ENCODE measurements at places on chromosomes 16 and 17.
A peak's percentile ranks its signal among the peaks of the same experiment; 100 is the strongest.

DNA sequence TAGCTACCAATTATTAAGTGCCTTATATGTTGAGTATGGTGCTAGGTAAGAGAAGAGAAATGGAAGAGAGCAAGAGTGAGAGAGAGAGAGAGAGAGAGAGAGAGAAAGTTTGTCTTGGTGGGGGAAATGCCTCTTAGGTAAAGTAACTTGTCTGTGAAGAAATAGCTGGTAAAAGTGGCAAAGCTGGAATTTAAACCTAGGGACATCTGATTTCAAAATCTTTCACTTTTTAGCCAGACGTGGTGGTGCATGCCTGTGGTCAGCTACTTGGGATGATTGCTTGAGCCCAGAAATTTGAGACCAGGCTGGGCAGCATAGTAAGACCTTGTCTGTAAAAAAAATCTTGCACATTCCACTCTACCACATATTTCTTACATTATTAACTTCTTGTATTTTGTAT is 23.0 kb upstream of the CDR2 start:
- H3K36me3 ChIP-seq, result no peaks in the 10 kb centered on the region
- no peak for DNase-seq
- H3K4me3 ChIP-seq, result no peak overlapping the region
- no peaks in the 10 kb centered on the region for H3K4me1 ChIP-seq
- H3K27ac ChIP-seq, result no peak overlapping the region

DNA sequence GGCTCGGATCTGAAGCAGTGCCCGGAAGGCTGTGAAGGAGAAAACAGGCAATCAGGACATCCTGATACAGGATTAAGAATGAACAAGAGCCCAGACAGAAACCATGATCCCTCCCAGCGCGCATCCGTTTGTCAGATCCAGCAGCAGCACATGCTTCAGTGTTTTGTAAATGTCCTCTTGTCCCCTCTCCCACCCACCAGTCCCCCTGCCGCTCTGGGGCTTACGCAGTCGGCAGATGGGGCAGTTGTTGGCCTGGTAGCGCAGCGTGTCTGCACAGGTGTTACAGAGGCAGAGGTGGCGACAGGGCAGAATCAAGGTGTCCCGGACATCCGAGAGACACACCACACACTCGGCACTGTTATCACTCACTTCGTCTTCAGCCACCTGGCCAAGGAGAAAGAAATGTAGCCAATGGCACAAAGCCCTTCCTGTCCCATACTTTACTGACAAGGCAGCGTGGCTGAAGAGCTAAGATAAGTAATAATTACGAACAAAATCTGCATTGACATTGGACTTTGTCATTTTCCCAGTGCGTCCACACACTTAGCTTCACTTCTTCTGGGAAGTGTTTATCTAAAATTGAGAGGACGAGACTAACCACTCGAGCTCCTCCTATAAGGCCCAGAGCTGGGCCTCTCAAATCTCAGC is 20.7 kb upstream of the FOXJ1 start:
- peaks cover 47% of the 10 kb centered on the region for H3K36me3 ChIP-seq
- no peaks in the 10 kb centered on the region for H3K27me3 ChIP-seq
- no peak overlapping the region for H3K27ac ChIP-seq
- DNase-seq, result no peak
- no peak overlapping the region for H3K4me3 ChIP-seq
- no peaks in the 10 kb centered on the region for H3K4me1 ChIP-seq

DNA sequence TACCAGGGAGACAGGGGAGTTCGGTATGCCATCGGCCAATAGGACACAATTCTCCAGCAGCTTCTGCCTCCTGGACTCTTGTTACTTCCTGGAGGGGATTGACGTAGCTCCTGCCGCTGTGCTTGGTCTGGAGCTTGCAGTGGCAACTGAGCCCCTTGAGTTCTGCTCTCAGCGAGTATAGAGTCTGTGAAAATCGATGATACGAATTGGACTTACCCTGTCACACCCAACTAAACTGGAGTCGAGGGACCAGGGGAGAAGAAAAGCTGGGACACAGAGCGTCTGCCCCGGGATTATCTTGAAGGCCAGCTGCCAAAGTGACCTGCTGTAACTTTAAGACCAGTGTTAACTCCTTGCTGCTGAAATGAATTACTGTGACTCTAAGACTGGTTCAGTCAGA is 22.2 kb downstream of the SEC14L1 start:
- no peaks in the 10 kb centered on the region for H3K27me3 ChIP-seq
- no peaks in the 10 kb centered on the region for H3K4me1 ChIP-seq
- no peak for DNase-seq
- H3K36me3 ChIP-seq, result no peaks in the 10 kb centered on the region
- H3K27ac ChIP-seq, result no peak overlapping the region
- H3K4me3 ChIP-seq, result no peak overlapping the region

- peaks cover 38% of the 10 kb centered on the region for H3K27me3 ChIP-seq
- H3K36me3 ChIP-seq, result no peaks in the 10 kb centered on the region
- peaks cover 26% of the 10 kb centered on the region for H3K4me1 ChIP-seq
- no peak for DNase-seq
These were observed 1.5 kb downstream of the NTN1 start for GRCh38 chr17:9022573-9023391.

DNA sequence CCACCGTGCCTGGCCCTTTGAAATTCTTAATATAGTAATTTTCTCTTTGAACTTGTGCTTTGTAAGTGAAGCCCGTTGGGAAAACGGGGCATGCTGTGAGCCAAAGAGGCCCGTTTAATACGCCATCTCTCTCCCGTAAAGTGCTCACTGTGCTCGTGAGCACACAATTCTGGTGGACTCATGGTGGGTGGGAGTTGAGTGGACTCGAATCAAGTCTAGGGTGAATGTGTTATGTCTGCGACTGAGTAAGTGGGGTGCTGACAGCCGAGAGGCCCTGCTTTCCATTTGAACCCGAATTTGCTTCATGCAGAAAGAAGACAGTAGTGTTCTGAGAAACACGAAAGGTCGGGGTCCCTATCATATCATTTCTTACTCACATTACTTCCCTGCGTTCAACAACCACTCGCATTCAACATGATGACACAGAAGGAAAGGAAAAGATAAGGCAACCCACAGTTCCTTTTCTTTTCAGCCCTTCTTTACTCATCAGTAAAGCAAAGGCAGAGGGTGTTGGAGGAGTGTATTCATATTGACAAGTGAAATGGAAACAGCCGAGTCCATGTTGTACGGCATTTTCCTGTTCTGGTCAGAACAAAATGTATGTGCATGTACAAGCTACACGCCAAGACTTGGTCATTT is 4.8 kb upstream of the ATP2A3 start:
- H3K27ac ChIP-seq, result no peak overlapping the region
- no peak for DNase-seq
- no peaks in the 10 kb centered on the region for H3K36me3 ChIP-seq
- H3K27me3 ChIP-seq, result peaks cover 3% of the 10 kb centered on the region

DNA sequence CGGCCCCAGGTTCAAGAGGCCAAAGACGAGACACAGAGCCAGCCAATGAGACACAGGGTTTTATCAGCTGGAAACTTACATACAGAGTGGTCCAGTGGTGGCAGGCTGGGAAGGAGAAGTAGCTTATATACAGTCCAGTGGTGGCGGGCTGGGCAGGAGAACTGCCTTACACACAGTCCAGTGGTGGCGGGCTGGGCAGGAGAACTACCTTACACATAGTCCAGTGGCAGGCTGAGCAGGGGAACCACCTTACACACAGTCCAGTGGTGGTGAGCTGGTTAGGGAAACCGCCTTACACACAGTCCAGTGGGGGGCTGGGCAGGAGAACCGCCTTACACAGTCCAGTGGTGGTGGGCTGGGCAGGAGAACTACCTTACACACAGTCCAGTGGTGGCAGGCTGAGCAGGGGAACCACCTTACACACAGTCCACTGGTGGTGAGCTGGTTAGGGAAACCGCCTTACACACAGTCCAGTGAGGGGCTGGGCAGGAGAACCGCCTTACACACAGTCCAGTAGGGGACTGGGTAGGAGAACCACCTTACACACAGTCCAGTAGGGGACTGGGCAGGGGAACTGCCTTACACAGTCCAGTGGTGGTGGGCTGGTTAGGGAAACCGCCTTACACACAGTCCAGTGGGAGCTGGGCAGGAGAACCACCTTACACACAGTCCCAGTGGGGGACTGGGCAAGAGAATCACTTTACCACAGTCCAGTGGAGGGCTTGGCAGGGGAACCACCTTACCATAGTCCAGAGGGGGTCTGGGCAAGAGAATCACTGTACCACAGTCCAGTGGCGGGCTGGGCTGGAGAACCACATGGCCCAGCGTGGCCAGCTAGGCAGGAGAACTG is 90.9 kb downstream of the GAS7 start:
- H3K36me3 ChIP-seq, result no peaks in the 10 kb centered on the region
- H3K27me3 ChIP-seq, result no peaks in the 10 kb centered on the region
- no peak overlapping the region for H3K27ac ChIP-seq
- no peak for DNase-seq

GRCh38 chr17:65697661-65698060 is 136.2 kb upstream of the AXIN2 start:
- no peaks in the 10 kb centered on the region for H3K36me3 ChIP-seq
- H3K27me3 ChIP-seq, result no peaks in the 10 kb centered on the region
- H3K4me1 ChIP-seq, result no peaks in the 10 kb centered on the region
- H3K4me3 ChIP-seq, result no peak overlapping the region
- no peak for DNase-seq
- no peak overlapping the region for H3K27ac ChIP-seq

DNA sequence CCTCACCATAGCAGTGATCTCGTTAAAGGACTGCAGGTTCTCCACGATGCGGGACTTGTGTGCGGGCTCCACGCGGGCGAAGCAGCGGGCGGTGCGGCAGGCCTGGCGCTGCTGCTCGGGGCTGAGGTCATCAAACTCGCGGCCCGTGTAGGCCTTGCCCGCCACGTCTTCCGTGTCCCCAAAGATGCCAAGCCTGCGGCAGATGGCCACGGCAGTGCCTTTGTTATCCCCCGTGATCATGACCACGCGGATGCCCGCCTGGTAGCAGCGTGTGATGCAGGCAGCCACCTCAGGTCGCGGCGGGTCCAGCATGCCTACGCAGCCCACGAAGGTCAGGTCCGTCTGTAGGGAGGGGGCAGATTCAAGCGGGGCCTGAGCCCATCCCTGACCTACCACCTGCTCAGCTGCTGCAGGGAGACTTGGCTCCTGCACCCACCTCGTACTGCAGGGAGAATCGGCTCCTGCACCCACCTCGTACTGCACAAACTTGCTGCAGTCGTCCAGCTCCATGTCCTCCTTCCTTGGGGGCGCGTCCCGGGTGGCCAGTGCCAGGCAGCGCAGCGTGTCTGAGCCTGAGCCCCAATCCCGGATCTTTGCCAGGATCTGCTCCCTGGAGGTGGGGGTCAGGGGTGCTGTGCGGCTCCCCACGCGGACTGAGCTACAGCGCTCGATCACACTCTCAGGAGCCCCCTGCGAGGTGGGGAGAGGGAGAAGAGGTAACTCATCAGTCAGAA is 23.1 kb downstream of the ATP2A3 start:
- no peak overlapping the region for H3K4me3 ChIP-seq
- no peaks in the 10 kb centered on the region for H3K4me1 ChIP-seq
- peaks cover 84% of the 10 kb centered on the region for H3K36me3 ChIP-seq

DNA sequence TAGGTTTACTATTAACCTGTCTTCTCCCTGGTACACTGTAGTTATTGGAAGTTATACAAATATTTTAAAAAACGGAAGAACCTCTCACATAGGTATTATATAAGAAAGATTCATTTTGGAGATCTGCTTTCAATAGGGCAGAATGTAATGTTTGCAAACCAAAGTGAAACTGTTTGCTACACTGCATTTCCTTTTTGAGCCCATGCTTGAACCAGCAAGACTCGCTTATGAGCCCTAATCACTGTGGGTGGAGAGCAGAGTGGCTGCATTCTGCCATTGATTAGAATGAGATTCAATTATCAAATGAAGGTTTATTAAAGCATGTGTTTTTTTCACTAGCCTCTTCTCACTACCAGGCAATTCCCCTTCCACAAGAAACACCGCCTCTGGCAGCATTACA is 589.7 kb downstream of the CDH11 start:
- no peak overlapping the region for H3K27ac ChIP-seq
- H3K4me3 ChIP-seq, result no peak overlapping the region
- no peaks in the 10 kb centered on the region for H3K4me1 ChIP-seq

DNA sequence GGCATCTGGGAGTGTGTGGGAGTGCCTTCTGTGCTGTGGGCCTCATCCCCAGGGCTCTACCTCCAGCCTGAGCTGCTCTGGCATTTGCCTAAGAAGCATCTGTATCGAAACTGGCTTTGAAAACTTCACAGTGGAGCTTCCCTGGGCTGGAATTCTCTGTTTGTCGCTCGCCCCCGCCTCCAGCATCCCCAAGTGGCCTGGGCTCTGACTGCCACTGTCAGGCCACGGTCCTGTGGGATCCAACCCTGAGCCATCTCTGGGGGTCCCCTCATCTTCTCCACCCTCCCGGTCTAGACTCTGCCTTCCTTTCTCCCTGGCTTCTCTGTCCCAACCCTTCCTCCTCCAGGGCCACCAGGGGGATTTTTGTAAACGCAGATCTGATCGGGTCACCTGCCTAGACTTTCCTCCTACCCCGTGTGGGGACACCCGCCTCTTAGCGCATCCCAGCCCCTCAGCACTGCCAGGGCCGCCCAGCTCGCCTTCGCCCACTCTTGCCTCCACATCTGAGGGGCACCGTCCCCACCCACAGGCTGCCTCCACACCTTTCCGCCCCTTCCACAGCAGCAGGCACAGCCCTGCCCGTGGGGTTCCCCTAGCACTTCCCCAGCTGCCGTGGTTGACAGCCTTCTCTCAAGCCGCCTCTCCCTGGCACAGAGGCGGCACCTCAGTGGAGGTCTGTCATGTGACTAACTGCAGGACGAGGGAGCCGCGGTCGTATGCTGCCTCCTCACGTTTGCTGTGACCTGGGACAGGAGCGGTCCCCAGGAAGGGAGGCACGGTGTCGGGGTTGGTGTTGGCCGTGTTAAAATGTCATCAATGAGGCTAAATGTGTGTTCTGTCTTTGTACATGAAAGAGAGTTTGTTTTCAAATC is 12.0 kb downstream of the TBC1D24 start:
- no peak overlapping the region for H3K27ac ChIP-seq
- peak; percentile 68 for DNase-seq
- no peaks in the 10 kb centered on the region for H3K27me3 ChIP-seq
- peaks cover 10% of the 10 kb centered on the region for H3K4me1 ChIP-seq
- peak overlapping the region; percentile 6 for H3K4me3 ChIP-seq

DNA sequence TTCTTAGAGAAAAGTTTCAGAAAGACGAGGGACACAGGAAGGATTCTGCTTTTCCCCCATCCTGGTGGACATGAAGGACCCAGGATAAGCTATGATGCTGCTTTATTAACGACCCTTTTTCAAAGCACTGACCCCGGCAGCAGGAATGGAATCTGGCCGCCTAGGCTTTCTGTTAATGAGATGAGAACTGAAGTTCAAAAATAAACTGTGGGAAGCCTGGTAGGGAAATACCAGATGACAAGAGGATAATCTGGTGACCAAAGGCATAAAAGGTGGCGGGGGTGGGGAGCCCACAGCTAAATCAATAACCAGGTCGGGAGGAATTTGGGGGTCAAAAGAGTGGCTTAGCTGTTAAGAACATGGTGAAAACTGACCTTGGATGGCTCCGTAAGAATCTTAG is 171.0 kb downstream of the XYLT1 start:
- H3K4me1 ChIP-seq, result no peaks in the 10 kb centered on the region
- no peaks in the 10 kb centered on the region for H3K27me3 ChIP-seq
- no peaks in the 10 kb centered on the region for H3K36me3 ChIP-seq
- H3K27ac ChIP-seq, result no peak overlapping the region
